ENCODE measurements at places on chromosomes 2 and 18.

GRCh38 chr2:16126517-16127275, 186.3 kb downstream of the MYCN start:
- no peak for DNase-seq

DNA sequence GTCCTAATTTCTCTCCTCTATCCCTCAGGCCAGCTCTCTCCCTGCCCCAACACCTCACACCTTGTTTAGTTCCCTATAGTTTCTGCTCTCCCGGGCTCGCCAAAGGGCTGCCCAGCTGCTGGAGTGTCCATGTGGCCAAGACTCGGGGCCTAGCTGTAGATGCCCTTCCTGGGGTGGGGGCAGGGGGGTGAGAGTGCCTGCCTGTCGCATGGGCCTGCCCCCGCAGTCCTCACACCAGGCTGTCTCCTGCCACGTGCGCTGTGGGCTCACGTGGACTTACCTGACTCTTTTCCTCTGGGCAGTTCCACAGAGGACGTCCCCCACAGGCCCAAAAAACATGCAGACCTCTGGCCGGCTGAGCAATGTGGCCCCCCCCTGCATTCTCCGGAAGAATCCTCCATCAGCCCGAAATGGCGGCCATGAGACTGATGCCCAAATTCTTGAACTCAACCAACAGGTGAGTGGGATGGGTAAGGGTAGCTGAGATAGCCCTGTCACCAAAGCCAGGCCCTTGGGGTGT, 7.4 kb upstream of the TMEM214 start:
- no peak for DNase-seq

- no peak for DNase-seq
These were observed 196.4 kb downstream of the HRH4 start for GRCh38 chr18:24656551-24657443.

DNA sequence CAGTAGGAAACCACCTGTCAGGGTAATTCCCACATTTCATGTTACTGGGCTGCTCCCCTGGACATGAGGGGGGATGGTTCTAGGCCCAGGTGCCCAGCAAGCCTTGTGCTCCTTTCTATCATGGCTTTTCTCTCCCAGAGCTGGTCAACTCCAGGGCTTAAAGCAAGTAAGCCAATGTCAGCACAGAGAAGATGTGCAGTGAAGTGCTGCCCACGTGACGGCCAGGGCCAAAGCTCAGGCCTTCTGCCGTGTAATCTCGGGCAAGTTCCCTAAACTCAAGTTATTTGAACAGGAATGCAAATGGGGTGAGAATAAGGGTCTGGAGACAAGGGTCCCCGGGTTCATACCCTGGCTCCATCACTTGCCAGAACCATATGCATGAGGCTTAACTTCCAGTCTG, 16.5 kb downstream of the SFXN5 start:
- no peak for DNase-seq

DNA sequence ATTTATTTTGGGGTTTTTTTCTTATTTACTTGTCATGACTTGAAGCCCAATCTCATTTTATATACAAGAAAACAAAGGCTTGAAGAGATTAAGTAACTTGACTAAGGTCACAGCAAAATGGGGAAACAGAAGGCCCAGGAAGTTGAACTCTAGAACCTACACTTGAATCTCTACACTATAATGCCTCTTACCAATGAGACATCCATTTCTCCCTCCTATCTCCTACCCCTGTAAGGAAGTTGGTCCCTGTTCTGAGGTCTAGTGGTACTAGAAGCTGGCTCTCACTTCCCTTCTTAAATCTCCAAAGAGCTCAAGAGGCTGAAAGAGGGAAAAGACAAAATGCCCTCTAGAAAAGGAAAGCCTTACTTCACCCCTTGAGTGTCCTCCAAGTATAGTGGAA, 25.5 kb upstream of the IHH start:
- DNase-seq, result no peak

- no peak for DNase-seq
These were observed 85.2 kb upstream of the STK17B start for GRCh38 chr2:196256585-196256984.

GRCh38 chr2:105754011-105754410, 9.3 kb downstream of the NCK2 start:
- peak; percentile 78 for DNase-seq

GRCh38 chr2:144083211-144083610, 436.7 kb downstream of the ZEB2 start:
- no peak for DNase-seq
